A549 treated with Hydrocortisone at 1 μM for 4 hours (cell line): ENCODE measurements at places on chromosomes 5 and 9. TPM values are rescaled to one million over a fixed set of nuclear protein-coding genes. Genes with fewer than 3 reads are reported as not detected.

CTNNAL1 gene
- total RNA-seq, result 44.7 to 57.0 TPM (median 53.3 TPM) in 5 replicates

BRD3 gene
- 13.8 to 19.8 TPM (median 18.4 TPM) in 5 replicates for total RNA-seq

CDK9 gene
- total RNA-seq, result 42.8 to 54.4 TPM (median 45.7 TPM) in 5 replicates

FOXD4L3 gene
- total RNA-seq, result 0.08 to 0.16 TPM (median 0.12 TPM) in 3 of 5 replicates, not detected in the others

DOK3 gene
- total RNA-seq, result 2.7 to 6.1 TPM (median 3.8 TPM) in 5 replicates

MTAP gene
- total RNA-seq, result 6.2 to 22.1 TPM (median 8.5 TPM) in 5 replicates

SLC31A2 gene
- 6.9 to 8.1 TPM (median 7.6 TPM) in 5 replicates for total RNA-seq

CENPP gene
- total RNA-seq, result 6.8 to 7.9 TPM (median 7.0 TPM) in 5 replicates

WDR31 gene
- total RNA-seq, result 0.90 to 1.5 TPM (median 1.1 TPM) in 5 replicates

ARL14EPL gene
- 0.10 to 0.43 TPM (median 0.24 TPM) in 5 replicates for total RNA-seq

TMEM171 gene
- 4.6 to 6.6 TPM (median 5.8 TPM) in 5 replicates for total RNA-seq

HTR1A gene
- not detected in 5 replicates for total RNA-seq

LCN2 gene
- total RNA-seq, result 2.8 to 5.4 TPM (median 3.3 TPM) in 5 replicates

PTGDS gene
- 0.55 to 0.77 TPM (median 0.67 TPM) in 5 replicates for total RNA-seq

PDLIM7 gene
- total RNA-seq, result 68.0 to 88.6 TPM (median 79.2 TPM) in 5 replicates

KCNT1 gene
- total RNA-seq, result not detected in 5 replicates

CEL gene
- 0.40 to 0.69 TPM (median 0.51 TPM) in 5 replicates for total RNA-seq
